ENCODE measurements at places on chromosomes 3 and 15. TPM values are rescaled to one million over a fixed set of nuclear protein-coding genes. Genes with fewer than 3 reads are reported as not detected.

GOLGA8M gene
- total RNA-seq, result 0.42 TPM

CASR gene
- not detected for total RNA-seq

DNA sequence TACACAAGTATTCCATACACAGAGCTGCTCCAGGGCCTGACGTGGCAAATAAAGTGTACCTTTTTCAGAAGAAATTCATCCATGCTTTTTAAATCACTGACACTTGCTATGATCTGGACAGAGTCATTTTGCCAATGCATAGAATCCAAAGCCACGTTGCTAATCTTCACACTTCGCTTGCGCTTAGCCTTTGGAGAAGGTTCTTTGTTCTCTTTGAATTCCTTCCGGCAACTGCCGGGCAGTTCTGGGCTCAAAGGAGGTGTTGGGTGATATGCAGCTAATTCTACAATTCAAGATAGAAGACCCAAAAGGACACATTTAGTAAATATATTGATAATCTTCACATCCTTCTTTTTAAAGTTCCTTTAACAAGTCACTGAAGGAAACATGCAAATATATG lies 69.9 kb downstream of the NR2E3 start:
- DNase-seq, result no peak

DNA sequence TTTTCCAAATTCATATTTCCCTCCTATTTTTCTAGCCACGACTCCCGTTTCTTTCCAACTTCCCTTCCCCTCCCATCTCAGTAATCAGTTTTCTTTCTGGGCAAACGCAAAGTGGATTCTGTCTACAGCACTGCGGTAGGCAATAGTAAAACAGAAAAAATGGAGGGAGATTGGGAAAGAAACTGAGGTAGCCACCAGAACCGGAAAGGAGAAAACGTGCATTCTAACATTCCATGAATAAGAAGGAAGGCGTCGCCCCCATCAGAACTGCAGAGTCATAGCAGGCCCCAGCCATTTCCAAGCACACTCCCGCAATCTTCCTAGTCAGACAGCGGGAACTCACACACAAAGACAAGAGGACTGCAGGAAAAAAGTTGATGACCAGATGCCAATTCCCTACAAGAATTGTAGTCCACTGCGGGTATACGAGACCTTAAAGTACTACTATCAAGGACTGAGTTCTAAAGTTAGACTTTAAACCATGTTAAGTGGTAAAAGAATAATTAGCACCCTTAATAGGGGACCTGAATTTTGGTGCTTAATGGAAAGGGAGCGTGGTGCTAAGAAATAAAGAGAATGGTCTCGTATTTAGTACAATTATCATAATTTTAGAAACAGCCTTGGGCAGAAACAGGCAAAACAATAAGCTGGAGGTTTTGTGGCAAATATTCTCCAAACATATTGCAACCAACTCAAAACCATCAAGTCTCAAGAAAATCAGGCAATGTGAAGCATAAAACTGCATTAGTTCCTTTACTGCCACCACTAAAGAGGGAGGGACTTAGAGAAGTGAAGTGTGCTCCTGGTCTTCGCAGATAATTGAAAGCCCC lies 1.4 kb downstream of the PFN2 start:
- DNase-seq, result peak; percentile 72

- DNase-seq, result no peak
Measured at GRCh38 chr3:64290864-64291263, 65.6 kb upstream of the PRICKLE2 start.

- DNase-seq, result no peak
Measured at GRCh38 chr3:13177641-13178040, 104.4 kb upstream of the IQSEC1 start.

APOD gene
- total RNA-seq, result 0.27 TPM

SLC9C1 gene
- not detected for total RNA-seq

- DNase-seq, result no peak
Measured at GRCh38 chr3:164113371-164114332, 964.6 kb downstream of the SI start.

TMEM158 gene
- total RNA-seq, result 38.7 TPM

GABRB3 gene
- 3.6 TPM for total RNA-seq

- no peak for DNase-seq
Measured at GRCh38 chr15:79321876-79322275, 11.0 kb downstream of the TMED3 start.

- DNase-seq, result no peak
Measured at GRCh38 chr3:173870976-173871375, 473.4 kb downstream of the NLGN1 start.

GRCh38 chr3:33403756-33404155 lies 36.4 kb downstream of the UBP1 start:
- no peak for DNase-seq

MEX3B gene
- total RNA-seq, result 4.8 TPM

- DNase-seq, result no peak
Measured at GRCh38 chr3:24604215-24604614, 109.6 kb upstream of the THRB start.

GRCh38 chr15:70089692-70089971 lies 8.1 kb downstream of the TLE3 start:
- DNase-seq, result no peak

GRCh38 chr3:112557976-112558375 lies 3.8 kb downstream of the ATG3 start:
- DNase-seq, result no peak
